ENCODE measurements at places on chromosomes 4 and X. TPM values are rescaled to one million over a fixed set of nuclear protein-coding genes. Genes with fewer than 3 reads are reported as not detected.
A peak's percentile ranks its signal among the peaks of the same experiment; 100 is the strongest.

The CHST7 gene
- total RNA-seq = 0.40 TPM

- DNase-seq = no peak
These were observed 10.3 kb downstream of the NOCT start for GRCh38 chr4:139025841-139026240.

GRCh38 chr4:17687237-17687857, 72.9 kb downstream of the MED28 start:
- DNase-seq = peak; percentile 5

DNA sequence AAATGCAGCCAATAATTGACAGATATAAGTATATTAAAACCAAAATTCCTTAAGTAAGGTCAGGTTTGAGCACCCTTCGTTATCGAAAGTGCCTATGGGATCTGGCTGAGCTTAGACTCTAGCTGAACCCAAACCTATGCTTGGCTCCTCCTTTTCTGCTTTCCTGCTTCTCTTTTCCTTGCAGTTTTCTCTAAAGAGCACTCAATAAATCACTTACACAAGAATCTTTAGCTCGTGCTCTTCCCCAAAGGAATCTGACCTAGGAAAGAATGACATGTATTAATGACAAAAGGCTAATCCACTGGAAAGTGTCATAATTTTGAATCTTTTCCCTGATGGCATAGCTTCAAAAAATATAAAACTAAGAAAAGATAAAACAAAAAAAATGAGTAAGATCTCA, 282.7 kb downstream of the DKK2 start:
- no peak for DNase-seq

DNA sequence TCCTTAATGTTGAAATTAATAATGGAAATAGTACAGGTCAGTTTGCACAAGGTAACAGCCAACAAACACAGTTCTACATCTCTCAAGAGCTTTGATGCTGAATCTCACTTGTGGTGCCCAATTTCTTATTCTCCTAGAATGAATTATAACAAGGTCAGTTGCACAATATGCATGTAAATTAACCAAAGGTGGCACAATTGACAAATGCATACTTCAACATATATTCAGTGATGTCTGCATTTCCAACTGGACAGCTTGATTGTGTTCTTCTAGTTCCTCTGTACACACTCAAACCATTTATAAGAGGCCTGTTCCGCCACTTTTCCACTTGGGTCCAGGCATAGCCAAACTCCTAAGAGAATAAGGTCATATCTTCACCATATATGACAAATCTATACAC, 210.3 kb upstream of the EPHA5 start:
- no peak for DNase-seq

All from HT1080 (cell line).